NCI-H1048 (cell line): ENCODE measurements at places on chromosomes 6 and 20.

DNA sequence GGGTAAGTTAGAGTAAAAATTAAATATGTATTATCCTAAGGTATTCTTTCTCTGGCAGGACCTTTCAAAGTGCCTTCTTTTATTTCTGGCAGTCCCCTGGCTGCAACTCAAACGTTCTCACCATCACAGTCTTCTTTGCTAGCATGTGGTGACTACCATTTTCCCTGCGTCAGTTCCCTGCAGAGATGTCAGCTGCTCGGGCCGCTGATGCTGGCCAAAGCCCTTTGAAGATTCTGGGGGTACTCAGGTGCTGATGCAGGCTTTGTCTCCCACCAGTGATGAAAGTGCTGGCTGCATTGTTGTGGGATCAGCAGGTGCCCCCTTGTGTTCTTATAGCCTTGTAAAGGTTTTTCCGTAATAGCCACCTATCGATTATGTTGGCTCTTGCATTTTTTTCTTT is 140.1 kb downstream of the BTBD3 start:
- no peak for DNase-seq

DNA sequence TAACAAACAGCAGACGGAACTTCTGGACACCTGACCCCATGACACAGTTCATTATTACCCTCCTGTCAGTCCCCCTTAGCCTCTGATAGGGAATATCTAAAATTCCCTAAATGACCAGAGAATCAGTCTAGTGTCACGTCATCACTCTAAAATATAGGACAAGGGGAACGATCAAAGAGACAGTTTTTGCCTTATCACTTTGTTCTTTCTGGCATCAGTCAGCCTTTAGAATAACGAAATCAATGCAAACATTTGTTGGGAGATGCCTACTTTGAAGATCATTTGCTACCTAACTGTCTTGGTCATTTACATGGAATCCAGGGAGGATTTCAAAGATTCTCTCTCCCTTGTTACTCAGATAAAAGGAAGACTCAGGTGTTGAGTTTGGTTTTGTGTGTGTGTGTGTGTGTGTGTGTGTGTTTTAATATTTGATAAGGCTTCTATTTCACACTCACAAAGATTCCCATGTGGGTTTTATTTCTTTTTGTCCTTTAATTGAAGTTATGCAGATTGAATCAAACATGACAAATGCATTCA is 28.3 kb downstream of the LINC00237 start:
- DNase-seq, result no peak

DNA sequence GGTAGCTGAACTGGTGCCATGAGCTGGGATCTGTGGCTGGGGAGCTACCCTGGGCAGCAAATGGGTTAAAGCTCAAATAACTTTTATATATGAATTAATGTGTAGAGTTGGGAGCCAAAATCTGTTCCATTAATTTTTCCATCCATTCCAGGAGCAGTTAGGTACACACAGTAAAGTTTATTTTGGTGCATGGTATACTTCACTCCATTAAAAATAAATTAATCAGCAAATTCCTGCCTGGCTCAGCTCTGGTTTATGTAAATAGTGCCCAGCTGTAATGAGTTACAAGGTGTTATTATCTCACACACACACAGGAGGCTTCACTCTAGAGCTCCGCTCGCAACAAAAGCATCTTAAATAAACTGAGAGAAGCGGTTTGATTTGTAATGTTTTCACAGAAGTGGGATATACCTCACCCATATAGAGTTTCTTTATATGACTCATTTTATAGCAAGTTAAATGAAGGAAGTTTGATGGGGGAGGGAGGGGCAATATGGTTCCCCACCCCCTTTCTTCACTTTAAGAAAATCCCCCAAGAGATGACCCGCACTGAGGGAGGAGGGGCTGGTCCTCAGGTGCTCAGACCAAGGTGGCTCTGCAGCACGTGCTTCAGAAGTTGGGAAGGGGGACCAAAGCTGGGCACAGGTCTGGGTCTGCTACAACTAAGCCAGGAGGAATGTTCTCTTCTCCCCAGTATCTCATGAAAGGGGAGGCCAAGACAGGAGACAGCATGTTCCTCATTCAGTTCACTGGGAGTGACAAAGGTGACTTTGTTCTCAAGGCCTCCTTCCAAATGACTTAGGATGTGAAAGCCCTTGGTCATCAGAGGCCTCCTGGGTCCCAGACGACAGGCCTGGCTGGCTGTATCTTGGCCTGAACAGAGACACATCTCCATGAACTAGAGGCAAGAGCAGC is 10.5 kb upstream of the FAM83C start:
- no peak for DNase-seq

- DNase-seq, result no peak
These were observed 167.5 kb downstream of the TMEM242 start for GRCh38 chr6:157155804-157156203.

DNA sequence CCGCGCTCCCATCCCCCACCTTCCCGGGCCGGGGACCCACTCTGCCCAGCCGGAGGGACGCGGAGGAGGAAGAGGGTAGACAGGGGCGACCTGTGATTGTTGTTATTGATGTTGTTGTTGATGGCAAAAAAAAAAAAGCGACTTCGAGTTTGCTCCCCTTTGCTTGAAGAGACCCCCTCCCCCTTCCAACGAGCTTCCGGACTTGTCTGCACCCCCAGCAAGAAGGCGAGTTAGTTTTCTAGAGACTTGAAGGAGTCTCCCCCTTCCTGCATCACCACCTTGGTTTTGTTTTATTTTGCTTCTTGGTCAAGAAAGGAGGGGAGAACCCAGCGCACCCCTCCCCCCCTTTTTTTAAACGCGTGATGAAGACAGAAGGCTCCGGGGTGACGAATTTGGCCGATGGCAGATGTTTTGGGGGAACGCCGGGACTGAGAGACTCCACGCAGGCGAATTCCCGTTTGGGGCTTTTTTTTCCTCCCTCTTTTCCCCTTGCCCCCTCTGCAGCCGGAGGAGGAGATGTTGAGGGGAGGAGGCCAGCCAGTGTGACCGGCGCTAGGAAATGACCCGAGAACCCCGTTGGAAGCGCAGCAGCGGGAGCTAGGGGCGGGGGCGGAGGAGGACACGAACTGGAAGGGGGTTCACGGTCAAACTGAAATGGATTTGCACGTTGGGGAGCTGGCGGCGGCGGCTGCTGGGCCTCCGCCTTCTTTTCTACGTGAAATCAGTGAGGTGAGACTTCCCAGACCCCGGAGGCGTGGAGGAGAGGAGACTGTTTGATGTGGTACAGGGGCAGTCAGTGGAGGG is 2.8 kb downstream of the SOX4 start:
- no peak for DNase-seq

DNA sequence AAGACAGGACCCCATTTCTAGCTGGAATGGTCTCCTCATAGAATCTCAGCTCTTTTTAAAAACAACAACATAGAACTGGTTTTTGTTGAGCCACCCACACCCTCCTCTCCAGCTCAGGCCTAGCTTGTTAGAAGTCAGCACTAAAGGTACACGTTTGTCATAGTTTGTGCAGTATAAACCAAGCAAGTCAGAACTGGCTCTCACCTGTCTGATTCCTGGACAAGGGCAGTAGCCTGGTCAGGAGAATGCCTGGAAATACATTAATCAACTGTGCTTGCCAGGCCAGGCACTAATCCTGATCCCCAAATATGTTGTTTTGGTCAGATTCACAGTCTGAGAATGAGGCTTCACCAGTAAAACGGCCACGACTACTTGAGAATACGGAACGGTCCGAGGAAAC is 296.7 kb downstream of the ZFAND3 start:
- no peak for DNase-seq

DNA sequence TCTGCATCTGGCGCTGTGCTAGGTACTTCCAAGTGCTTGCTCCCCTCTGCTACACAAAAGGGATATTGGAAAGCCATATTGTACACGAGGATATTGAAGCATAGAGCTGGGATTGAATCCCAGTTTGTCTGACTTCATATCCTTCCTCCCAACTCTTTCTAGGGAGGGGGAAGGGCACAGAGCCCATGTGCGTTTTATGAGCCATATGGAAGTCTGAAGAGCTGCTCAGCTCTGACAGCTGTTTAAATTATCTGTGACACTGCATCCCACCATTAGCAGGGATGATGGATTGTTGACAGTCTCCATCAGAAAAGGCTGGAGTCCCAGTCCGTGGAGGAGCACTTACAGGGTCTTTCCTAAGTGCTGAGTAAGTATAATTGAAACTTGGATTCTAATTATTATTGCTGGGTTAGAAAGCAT is 18.4 kb downstream of the TIAM2 start:
- no peak for DNase-seq

GRCh38 chr6:154450498-154450897 is 60.0 kb downstream of the CNKSR3 start:
- DNase-seq, result no peak

GRCh38 chr6:149446791-149447376 is 37.9 kb downstream of the ZC3H12D start:
- DNase-seq, result no peak

- DNase-seq, result no peak
These were observed 30.2 kb downstream of the SLC23A2 start for GRCh38 chr20:4971064-4971463.

- DNase-seq, result no peak
These were observed 4.9 kb downstream of the ADGRB3 start for GRCh38 chr6:68639826-68640490.

- no peak for DNase-seq
These were observed 174.0 kb downstream of the RNF144B start for GRCh38 chr6:18561037-18561750.
